Activated gamma-delta T cell (primary cell): ENCODE measurements at places on chromosomes 6 and 20.

DNA sequence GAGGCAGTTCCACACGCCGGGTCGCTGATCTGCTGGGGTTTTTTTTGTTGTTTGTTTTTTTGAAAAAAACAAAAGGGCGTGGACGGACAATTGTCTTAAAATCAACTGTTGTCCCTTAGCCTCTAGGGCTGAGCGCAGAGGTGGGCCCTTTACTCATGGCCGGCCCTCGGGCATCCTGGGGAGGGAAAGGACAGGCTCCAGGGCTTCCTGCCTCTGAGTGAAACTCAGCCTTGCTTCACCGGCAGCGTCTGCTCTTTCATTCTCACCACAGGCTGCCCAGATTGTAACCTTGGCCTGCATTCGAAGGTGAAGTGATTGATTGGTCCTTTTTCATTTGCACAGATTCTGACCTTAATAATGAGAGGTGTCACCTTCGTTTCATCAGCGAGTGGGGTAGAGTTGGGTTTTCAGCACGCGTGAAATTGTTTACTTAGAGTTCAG, 797 bp downstream of the SMIM13 start:
- DNase-seq = no peak

- no peak for DNase-seq
These were observed 337.2 kb downstream of the SMOC2 start for GRCh38 chr6:168778201-168778600.

- no peak for DNase-seq
These were observed 33.2 kb downstream of the MAP7 start for GRCh38 chr6:136517002-136517401.

- no peak for DNase-seq
These were observed 88.6 kb downstream of the FNDC1 start for GRCh38 chr6:159257846-159258245.

GRCh38 chr6:160082627-160083026, 39.0 kb upstream of the SLC22A1 start:
- no peak for DNase-seq

DNA sequence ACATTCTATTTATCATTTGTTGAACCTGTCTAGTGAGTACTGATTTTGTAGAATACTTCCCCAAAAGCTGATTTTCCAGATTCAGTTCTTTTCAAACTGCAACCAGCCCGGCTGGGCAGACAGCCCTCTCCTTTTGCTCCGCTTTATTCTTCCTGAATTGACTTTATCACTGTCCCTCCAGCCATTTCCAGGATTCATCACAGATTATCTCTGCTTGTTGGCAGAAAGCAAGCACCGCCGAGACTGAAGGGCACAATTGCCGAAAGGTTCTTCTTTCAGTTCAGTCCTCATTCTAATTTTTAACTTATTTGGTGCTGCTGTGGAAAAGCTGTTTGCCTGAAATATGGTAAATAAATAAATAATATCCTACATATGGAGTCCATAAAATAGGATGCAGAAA, 369.1 kb upstream of the FLRT3 start:
- no peak for DNase-seq

DNA sequence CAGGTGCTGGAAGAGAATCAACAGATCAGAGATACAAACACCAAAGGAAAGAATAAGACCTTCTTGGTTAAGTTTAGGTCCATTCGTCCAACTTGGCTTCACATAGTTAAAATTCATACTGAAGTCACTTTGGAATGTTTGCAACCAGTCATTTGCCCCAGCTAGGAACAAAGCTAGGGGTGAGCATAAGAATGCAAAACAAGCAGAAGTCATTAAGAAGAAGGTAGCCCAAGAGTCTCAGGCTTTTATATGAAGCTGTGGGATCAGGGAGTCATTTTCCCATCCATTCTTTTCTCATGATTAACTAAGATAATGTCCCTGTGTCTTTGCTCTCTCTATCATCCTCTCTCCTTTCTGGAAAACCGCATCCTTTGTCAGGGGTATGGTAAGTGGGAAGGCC, 51.5 kb upstream of the TMEM170B start:
- DNase-seq = no peak

DNA sequence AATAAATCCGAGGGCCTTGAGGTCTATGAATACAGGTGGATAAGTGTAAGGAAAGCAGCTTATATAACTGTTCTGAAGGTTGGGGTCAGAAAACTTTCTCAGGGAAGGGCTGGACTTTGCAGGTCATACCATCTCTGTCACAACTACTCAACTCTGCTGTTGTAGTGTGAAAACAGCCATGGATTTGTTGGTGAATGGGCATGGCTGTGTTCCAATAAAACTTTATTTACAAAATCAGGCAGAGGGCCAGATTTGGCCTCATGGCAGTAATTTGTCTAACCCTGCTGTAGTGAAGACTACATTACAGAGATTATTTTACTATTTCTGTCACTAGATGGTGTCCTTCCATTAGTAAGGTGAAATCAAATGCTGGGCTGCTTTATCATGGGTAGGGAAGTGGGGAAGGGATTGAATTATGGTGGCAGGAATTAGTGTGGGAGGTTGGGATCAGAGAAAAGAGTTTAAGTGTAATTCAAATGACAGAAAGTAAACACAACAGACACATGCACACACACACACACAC, 409.6 kb upstream of the CHD6 start:
- no peak for DNase-seq

DNA sequence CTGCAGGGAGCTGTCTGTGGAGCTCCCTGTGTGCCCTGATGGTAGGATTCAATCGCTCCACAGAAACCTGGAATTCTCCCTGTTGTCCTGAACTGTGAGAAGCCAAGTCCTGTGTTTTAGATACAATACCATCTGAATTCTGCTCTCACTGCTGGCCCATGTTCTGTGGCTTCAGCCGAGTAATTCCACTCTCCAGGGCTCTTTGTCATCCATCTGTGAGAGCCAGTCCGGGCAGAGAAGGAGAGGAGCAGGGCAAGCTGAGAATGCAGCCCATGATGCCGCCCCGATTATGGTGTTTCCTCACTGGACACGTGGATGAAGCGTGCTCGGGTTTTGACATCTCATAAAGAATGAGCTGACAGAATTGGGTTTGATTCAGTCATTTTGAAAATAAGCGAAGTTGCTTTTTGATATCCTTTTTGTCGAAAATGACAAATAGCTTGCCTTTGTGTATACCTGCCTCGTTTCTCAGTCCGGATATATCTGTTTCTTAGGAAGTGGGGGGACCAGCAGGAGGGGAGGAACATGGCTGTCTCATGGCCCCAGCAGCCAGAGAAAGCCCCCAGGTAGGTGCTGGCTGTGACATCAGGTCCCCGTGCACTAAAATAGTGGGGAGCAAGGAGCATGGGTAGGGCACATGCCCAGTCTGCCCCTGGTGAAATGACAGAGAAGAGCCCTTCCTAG, 8.2 kb upstream of the CD93 start:
- no peak for DNase-seq

GRCh38 chr20:890666-891057, 25.5 kb downstream of the ANGPT4 start:
- DNase-seq = no peak

DNA sequence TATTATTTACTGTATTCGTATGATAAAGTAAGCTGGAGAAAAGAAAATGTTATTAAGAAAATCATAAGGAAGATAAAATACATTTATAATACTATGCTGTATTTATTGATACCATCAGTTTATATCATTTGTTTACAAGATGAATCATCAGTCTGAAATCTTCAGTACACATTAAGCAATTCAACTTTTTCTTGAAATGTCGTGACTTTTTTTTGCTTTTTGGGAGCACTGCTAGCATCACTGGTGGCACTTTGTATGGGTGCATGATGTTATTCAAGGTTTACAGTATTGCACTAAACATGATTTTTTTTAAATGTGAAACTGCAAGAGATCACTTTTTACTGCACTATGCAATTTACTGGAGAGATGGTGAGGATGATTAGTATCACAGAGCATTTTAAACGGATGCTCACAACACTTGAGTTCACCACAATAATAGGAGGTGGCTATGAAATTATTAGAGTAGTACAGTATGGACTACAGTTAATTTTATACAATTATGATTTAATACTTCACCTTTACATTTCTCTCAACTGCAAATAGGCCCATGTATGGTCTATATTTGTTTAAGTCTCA, 85.9 kb downstream of the SNAP25 start:
- DNase-seq = no peak

DNA sequence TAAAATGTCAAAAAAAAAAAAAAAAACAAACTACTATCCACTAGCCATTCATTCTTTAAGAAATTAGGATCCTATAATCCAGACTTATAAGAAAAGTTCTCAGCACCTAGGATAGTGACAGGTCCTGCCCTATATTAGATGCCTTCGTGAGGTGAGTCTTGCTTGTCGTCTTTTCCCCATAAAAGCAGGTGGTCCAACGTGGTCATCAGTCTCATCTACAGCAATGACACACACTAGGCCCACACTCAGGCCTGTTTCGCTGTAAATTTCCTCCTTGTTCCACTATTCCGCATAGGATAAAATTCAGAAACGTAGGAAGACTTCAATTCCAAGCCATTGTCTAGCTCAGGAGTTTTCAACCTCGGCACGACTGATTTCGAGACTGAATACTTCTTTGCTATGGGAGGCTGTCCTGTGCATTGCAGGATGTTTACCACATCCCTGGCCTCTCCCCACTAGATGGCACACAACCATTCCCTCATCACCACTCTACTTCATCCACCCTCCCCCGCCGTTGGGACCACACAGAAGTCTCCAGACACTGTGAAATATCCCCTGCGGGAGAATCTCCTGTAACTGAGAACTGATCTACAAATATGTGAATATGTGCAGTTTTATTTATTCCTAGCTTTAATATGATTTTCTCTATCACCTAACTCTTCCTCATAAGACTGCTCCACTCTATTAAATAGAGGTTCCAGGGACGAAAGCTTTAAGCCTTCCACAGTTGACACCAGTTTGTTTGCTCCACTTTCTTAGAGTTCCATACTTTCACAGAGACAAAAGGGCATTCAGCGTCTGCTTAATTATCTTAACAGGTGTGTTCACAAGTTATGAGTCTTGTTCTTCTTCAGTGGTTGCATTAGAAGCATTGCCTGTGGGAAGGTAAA, 346.3 kb downstream of the BMP2 start:
- no peak for DNase-seq

DNA sequence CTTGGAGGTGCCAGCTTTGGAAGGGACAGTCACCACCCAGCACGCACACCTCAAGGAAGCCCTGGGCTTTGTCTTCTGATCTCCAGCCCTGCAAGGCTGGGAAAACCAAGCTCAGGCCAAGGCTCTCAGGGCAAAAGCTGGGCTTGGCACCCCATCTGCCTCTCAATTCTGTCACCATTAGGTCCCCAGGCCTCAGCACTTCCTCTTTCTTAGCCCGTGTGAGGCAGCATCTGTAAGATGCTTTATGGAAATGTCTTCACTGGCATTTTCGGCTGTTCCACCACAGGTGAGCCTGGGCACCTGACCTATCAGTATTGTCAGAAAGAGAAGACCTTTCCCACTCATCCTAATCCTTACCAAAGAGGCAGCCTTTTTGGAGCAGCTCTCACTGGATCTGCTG, 24.6 kb downstream of the GMEB2 start:
- no peak for DNase-seq

- DNase-seq = no peak
These were observed 16.2 kb upstream of the TMEM181 start for GRCh38 chr6:158543606-158544185.

- DNase-seq = no peak
These were observed 16.0 kb downstream of the CHMP4B start for GRCh38 chr20:33827109-33827508.
